Stimulated activated CD8-positive, alpha-beta memory T cell treated with anti-CD3 and anti-CD28 coated beads, Interleukin-15, amount 100 ng/mL, for 24 hours (primary cell): ENCODE measurements at places on chromosomes 4 and X.

GRCh38 chr4:124590480-124590879 is 122.1 kb downstream of the ANKRD50 start:
- no peak for DNase-seq

DNA sequence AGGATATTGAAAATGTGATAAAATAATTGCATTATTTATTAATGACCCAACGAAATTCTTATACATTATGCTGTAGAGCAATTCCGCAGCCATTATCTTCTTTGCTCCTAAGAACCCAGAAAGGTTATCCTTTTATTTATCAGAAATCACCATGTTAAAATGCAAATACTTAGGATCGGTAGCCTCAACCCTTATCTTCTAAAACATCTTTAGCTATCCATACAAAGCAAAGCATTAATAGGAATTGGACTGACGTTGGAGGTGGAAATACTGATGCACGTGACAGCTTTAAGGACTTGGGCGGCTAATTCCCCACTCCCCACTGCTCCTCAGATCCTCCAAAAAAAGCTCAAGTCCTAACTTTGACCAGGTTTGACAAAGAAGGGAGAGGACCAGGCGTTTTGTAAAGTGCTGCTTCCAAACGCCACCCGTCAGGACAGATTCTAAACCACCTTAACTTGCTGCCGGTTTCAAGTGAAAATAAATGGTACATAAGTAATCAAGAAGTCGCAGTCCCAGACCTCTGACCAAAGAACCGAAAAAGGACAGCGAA is 539 bp upstream of the SPCS3 start:
- DNase-seq = no peak

DNA sequence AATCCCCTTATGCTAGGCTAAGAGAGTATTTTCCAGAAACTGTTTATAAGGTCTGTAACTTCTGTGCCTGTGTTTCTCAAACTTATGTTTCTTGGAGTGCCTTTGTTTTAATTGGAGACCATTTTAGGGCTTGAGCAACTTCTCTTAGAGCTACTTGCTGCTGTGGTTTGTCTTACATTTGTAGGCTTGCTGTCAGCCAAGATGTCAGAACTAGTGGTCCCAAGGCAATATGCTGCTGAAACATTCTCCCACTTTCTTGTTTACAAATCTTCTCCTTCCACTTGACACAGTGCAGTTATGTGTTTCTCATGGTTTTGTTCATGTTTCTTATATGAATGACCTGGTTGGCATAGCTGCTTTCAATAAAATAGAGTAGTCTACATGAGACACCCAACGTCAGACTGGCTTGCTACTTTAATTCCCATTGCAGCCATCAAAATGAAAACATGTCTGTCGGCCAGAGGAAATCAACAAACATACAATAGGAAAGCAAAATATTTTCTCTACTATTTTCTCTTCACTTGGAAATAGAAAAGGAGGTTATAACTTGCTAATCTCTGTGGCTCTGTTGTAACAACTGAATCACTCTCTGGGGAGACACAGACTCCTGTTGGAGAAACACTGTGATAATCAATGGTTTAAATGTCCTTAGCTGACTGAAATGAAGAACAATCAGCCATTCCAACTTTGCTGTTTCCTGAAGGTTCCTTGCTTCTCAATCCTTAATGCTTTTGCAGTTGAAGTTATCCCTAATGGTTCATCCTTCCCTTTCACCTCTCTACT is 426.4 kb downstream of the PDGFC start:
- DNase-seq = no peak

GRCh38 chrX:153588021-153588781 is 10.7 kb downstream of the CCNQ start:
- DNase-seq = no peak

DNA sequence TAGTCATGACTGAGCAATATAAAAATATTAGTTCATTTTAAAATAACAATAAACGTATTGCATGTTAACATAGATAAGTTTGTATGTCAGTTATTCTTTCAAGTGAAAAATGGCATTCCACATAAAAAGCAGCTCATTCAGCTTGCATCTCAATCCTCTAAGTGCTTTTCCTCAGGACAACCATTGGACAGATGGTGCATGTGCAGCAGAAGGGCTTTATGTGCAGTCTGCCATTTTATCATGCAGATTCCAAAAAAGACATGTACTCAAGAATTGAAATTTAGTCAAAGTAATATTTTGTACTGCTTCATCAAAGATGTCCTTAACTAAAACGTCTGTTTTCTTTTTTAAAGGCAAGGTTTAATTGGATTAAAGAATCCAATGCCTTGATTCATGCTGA is 93.4 kb downstream of the RS1 start:
- no peak for DNase-seq

GRCh38 chr4:140315970-140316369 is 57.5 kb upstream of the SCOC start:
- no peak for DNase-seq

DNA sequence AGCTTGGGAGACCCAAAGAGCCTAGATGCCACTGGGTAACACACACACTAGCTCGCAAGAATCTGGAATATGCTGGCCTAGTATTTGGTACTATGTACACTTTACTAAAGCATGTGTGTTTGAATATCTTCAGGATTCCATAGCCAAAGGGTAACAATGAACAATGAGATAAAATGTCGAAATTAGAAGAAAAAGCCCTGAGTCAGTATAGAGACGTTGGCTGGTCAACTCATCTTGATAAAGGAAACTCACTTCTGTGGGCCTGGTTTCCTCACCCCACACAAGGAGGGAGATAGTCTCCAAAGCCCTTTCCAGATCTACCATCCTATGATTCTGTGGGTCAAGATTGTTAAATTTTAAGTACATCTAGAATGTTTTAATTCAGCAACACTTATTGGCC is 6.9 kb downstream of the ZDHHC9 start:
- no peak for DNase-seq

DNA sequence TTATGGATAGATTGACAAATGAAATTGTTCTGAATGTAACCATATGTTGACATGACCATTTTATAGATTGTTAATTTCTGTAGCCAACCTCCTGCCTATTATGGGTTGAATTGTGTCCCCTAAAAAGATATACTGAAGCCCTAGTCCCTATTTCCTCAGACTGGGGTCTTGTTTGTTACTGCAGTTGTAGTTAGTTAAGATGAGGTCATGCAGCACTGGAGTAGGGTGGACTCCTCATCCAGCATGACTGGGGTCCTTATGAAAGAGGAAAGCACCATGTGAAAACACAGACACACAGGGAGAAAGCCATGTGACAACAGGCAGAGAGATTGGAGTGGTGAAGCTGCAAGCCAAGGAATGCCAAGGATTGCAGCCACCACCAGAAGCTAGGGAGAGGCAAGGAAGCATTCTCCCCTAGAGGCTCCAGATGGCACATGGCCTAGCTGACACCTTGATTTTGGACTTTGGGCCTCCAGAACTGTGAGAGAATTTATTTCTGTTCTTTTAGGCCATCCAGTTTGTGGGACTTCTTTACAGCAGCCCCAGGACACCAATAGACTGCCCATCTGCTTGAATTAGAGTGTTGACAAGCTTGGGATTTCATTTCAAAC is 14.0 kb downstream of the MTM1 start:
- no peak for DNase-seq

DNA sequence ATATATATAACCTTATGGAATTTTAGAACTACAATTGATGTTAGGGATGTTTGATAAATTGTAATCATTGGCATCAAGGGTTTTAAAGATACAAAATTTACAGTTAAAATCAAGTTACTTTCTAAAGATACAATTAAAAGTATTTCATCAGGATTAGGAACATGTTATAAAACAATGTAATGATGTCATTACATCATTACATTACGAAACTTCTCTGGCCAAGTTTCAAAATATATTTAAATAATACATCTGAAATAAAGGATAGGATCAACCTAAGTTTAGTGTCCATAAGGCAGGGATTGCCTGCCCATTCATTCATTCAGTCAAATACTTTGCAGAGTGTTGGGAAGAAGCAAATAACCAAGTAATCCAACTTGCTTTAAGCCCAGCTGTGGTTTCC is 75.1 kb downstream of the TENM3 start:
- no peak for DNase-seq

DNA sequence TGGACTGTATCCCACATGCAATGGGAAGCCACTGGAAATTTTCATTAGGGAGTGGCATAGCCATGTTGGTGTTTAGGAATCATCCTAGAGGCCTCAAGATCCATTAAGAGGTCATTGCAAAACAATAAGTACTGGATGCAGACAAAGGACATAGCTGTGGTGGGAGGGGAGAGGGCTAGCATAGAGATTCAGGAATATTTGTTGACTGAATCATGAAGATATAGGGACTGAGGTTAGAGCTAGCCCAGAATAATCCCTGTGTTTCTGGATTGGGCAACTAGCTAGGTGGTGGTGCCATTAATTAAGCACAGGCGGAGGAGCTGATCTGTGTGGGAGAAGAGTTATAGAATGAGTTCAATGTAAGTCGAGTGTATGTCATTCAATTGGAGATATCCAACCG is 135.0 kb downstream of the RAB28 start:
- no peak for DNase-seq

- DNase-seq = no peak
Observed at GRCh38 chrX:45710081-45710801, 509.6 kb upstream of the DIPK2B start.

DNA sequence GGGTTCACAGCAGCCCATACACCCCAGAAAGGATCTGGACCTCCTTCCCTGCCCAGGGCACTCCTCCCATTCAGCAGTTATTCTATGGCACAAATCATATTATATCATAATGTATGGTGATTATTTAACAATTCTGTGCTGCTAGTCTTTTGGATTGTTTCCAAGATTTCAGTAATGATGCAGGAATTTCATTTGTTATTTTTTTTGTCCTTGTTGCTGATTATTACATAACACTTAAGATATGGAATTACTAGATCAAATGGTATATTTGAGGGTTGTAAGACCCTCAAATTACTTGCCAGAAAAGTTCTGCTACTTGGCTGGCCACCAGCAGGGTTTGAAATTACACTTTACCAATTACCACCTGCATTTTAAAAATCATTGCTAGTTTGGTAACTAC is 36.4 kb downstream of the QDPR start:
- no peak for DNase-seq

DNA sequence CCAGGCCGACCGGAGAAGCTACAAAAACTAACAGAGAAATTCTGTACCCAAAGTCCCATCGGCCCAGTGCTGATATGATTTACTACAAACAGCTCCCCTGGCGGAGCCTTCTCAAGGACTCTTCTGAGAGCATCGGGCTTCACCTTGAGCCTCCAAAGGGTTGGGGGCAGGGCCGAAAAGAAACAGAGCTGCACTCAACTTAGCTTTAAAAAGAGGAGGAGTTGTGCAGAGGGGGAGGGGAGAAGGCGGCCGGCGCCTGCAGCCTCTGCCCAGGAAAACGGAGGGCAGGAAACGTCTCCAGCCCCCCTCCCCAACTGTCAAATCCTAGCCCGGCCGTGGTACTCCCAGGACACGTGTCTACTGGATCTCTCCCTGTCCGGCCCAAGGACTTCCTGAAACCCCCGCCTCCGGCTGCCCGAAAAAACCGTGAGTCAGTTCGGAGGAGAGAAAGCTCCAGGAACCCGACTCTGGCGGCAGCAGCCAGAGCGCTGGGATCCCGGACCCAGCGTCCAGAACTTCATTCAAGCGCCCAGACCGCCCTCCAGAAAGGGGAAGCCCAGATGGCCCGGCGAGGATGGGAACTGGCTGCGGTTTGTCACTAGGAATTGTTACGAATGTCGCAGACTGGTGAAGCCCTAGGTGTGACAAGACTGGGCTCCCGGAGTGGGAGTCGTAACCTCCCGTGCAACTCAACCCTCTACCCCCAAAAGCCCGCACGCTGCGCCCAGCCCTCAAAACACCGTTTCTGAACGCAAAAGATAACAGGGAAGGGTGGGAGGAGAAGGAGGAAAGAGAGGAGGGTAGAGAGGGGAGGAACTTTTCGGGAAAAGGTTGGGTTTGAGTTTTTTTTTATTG is 973 bp downstream of the ADAMTS3 start:
- no peak for DNase-seq

GRCh38 chr4:42446823-42447222 is 49.5 kb downstream of the SHISA3 start:
- DNase-seq = no peak

- no peak for DNase-seq
Observed at GRCh38 chr4:184706453-184706852, 27.4 kb downstream of the CENPU start.

DNA sequence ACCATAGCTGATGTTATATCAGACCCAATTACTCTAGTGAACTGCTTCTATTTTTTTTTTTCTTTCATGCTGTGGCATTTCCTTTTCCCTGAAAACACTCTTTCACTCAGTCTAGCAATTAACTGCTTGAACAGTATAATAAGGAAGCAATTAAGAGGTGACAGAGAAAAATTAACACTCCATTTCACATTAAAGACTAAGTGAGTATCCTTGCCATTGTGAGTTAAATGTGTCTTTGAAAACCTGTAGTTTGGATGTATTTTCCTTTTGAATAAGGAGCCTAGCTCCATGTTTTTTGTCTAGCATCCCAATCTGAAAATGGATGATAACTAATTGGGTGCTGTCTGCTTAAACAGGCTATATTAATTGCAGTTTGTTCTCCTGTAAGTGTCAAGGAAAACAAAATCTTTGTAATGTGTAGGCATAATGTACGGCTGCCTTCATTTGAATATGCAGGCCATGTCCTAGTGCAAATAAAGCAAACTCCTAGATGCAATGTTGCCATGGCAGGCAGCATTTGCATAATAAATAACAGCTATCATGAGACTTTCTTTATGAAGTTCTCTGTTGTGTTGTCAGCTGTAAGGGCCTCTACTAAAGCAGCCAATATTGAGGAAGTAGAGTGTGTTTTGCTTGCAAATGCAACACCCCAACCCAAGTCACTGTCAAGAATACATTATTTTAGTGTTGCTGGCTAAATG is 416.7 kb downstream of the ZIC3 start:
- no peak for DNase-seq

DNA sequence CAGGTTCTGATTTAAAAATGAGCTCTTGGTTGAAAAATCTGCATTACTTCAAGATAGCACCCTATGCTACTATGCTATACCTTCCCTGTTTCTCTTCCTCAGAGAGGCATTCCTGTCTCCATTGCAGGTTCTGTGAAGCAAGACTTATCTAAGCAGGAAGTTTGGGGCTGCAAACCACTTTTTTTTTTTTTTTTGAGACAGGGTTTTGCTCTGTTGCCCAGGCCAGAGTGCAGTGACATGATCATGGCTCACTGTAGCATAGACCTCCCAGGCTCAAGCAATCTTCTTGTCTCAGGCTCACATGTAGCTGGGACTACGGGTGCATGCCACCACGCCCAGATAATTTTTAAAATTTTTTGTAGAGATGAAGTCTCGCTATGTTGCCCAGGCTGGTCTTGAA is 4.0 kb upstream of the CCNG2 start:
- DNase-seq = no peak

DNA sequence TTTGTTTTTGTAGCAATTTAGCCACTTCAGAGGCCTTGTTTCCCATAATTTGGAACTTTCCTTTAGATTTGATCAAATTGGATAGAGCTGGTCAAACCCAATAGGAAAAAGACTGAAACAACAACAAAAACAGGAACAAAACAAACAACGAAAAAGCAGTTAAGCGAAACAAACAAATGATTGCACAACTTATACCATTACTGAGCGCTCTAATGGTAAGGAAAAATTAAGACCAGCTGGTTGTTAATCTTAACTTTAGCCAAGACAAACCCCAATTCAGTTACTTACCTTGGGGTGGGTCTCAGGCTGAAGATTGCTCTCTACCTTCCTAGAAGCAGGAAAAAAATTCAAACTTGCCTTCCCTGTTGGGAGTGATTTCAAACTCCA is 38.3 kb downstream of the SPCS3 start:
- DNase-seq = no peak

GRCh38 chr4:10495651-10496050 is 38.4 kb upstream of the ZNF518B start:
- DNase-seq = no peak

GRCh38 chrX:148498067-148498466 is 2.4 kb upstream of the AFF2 start:
- DNase-seq = no peak
